ENCODE measurements at places on chromosomes 5 and 9.

DNA sequence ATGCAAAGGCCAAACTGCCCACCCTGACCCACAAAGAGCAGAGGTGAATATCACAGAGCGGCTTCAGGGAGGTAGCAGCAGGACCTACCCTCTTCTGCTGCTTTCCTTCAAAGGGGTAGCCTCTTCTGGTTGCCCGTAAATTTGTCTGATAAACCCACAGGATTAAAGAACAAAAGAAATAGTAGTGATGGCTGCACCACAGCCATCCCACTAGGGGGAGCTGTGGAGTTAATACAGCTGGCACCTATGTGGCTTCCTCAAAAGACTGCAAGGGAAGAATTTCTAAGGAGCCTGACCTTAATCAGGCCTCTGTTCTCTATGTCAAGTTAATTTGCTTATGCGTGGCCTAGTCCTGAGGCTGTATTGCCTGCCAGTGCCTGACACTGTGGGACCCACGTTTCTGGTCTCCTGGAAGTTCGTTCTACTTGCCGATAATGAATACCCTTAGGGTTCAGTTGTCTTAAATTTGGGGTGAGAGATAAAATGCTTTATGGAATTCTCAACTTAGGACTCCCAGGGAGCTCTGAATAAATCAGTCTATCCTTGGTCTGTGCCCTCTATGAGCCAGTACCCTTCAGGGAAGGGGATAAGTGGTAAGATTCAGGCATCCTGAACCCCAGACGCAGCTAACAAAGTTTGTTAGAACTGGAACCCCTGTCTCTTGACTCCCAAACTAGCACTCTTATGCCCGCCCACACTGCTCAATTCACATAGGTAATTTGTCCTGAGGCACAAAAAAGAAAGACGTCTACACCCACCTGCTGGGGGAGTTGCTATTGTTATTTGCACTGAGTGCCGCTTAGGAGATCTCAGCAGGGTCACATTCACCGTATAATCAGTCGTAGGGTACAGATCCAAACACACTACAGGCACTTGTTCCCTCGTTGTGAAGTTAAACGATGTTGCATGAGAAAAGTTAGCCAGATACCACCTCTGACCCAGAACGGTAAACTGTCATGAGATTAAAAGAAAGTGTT, 77.1 kb downstream of the SUSD1 start:
- peak; percentile 23 for DNase-seq

- DNase-seq = no peak
Observed at GRCh38 chr9:125176636-125177035, 13.0 kb downstream of the PPP6C start.

- no peak for DNase-seq
Observed at GRCh38 chr5:94888674-94889073, 270.2 kb downstream of the SLF1 start.

DNA sequence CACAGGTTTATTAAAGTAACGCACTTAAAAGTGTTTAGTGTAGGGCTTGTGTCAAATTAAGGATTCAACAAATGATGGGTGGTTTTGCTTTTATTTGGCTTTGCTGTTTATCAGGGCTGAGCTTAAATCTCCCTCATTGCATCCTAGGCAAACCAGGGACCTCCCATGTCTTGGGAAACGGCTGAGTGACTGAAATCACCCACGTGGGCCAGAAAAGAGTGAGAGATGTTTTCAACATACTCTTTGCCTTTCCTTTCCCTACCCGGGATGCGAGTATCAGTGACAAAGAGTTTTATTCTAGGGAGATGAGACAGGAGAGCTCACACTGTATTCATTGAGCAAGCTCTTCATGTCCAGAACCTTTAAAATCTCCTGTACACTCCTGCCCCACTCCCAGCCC, 23.3 kb downstream of the KCNMB1 start:
- DNase-seq = no peak

- no peak for DNase-seq
Observed at GRCh38 chr5:6633469-6634245, 417 bp downstream of the SRD5A1 start.

DNA sequence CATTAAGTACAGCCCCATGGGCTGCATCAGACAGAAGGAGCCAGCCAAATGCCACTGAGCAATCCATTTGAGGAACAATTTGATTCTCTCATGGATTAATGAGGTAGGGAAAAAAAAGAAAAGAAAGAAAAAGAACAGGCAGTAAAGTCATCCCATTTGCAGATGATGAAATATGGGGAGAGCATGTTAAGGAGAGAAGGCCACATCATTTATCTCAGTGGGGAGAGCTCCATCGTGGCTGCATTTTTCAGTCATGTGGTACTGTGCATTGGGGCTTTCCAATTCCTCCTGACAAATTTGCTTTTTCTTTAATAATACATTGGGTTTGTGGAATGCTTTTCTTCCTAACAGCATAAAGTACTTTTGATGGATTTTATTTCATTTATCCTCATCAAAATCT, 375.2 kb upstream of the TLE4 start:
- no peak for DNase-seq

GRCh38 chr9:81470864-81471263, 218.5 kb downstream of the TLE1 start:
- DNase-seq = no peak

GRCh38 chr5:93926831-93927620, 185.6 kb upstream of the POU5F2 start:
- no peak for DNase-seq

- DNase-seq = no peak
Observed at GRCh38 chr5:8683496-8683895, 814.5 kb downstream of the MTRR start.

DNA sequence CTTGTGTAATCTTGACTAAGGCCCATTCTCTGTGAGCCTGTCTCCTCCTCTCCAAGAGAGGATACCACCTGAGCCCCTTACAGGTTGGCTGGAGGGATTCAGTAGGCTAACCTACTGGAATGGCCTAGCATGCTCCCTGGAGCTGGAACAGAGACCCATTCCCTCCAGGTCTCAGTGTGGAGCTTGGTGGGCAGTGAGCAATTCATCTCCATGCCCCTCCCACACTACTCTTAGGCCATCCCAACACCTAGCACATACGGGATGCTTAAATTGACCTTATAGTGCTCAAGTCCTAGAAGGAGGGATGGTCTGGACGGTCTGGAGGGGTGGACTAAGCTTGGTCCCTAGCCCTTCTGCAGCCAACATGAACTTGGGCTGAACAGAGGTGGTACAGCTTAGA, 75.6 kb downstream of the CRB2 start:
- DNase-seq = no peak

- no peak for DNase-seq
Observed at GRCh38 chr5:53819482-53819881, 259.0 kb downstream of the NDUFS4 start.

DNA sequence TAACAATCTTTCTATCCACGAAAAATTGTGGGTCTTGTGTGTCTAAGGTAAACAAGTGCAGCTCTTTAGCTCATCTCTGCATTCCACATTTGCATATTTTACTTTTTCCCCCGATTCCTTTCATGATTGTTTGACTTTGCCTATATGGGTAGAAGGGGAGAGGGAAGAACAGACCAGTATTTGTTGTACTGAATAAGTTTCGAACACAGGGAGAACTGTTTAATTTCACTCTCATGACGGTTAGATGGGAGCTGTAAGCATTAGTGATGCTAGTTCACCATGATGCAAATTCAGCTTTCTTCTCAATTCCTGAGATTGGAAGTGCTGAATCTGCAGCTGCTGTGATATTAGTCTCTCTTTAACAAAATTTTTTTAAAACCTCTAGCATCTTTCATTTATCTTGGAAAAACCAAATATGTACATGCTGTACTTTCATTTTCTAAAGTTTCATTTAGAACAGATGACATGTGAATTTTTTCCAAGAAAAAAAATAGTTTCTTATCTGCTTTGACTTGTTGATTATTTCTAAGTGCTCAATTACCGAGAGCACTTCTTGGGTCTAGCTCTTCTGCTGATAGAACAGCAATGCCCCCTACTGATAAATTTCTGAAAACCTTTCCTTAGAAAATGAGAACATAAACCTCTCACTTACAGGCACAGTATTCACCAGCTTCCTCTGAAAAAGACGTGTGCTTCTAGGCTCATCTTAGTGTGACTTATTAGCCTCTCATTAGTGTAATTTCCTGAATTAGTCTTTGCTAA, 149.5 kb downstream of the BAAT start:
- DNase-seq = no peak

DNA sequence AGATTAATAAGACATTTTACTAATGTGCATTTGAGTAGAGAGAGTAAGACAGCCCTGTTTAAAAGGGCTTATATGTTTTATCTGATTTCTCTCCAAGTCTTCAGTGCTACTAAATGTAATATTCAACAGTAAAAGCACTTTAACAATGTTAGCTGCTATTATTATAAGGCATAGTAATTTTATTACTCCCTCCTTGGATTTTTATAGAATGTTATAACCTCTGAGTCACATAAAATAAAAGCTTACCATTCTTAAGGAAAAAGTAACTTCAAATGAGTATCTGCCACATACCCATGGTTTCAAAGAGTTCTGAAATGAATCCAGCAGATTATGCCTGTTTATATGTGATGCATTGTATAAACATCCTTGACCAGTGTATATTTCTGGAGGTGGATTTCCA, 19.0 kb downstream of the SPDL1 start:
- no peak for DNase-seq

- no peak for DNase-seq
Observed at GRCh38 chr9:91187311-91187964, 174.3 kb downstream of the AUH start.

DNA sequence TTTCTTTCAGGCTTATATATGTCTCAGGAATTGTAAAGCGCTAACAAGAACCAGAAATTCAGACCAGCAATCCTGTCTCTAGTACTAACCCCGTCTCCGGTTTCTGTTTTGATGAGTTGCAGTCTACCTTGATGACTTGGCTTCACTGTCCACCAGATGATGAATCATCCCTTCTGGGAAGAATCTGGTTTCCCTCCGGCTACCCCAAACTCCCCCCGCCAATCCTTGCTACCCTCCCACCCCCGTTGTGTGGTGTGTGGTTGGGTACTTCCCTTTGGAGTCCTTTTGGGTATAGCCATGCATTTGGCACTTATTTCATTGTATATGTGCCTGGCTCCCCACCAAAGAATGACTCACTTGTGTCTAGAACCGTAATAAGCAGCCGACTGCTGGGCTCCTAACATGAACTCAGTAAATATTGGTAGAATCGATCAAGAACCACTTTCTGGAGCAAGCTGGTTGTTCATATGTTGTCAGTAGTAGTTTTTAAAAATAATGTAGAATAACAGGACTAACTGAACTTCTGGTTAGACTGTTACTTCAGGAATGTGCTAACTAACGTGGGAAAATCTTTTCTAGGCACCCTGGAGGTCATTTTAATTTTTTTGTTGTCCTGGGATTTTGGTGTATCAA, 8.3 kb upstream of the TGFBI start:
- no peak for DNase-seq
